Large intestine (tissue), 12 donors: ENCODE measurements at places on chromosomes 13 and 19. TPM values are rescaled to one million over a fixed set of nuclear protein-coding genes. Genes with fewer than 3 reads are reported as not detected.

CACNG6 gene
- 0.04 TPM for polyA plus RNA-seq

PEAK3 gene
- polyA plus RNA-seq = 0.15 TPM

ZNF17 gene
- polyA plus RNA-seq = 8.9 TPM

DNA sequence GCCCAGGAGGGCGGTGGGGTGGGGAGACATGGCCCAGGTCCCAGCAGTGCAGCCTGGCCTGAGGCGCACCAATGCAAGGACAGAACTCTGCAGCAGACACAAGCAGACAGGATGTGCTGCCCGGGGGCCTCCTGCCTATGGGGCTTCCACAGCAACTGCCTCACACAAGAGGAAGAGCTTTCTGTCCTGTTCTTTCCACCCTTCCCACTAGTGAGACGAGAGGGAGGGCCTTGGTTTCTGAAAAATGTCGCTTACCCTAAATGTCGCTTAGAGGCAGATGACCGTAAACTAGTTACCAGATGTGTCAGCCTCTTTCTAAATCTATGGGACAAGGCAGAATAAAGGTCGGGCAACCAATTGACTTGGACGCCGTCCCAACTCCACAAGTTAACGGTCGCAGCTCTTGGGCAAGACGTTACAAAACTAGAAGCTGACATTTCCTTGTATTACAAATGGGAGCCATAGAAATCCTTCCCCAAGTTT is at the start of gene LAIR1:
Gene LAIR1 (minus strand): TSS at position 157 of the 483 bp plus-strand sequence. CDS start 127 bp downstream, at position 30.
- DNase-seq = no peak
- H3K36me3 ChIP-seq = no peaks in the 10 kb centered on the region
- H3K27me3 ChIP-seq = no peaks in the 10 kb centered on the region
- peak within 1 kb of the TSS; percentile 18 for H3K4me3 ChIP-seq
- H3K4me1 ChIP-seq = no peaks in the 10 kb centered on the region

GRCh38 chr13:79434556-79434955 is 28.5 kb upstream of the RBM26 start:
- no peaks in the 10 kb centered on the region for H3K27me3 ChIP-seq
- no peaks in the 10 kb centered on the region for H3K36me3 ChIP-seq
- no peak overlapping the region for H3K27ac ChIP-seq
- no peak overlapping the region for H3K4me3 ChIP-seq
- DNase-seq = no peak
- H3K4me1 ChIP-seq = no peaks in the 10 kb centered on the region
